ENCODE measurements at places on chromosomes 3 and 15.
A peak's percentile ranks its signal among the peaks of the same experiment; 100 is the strongest.

DNA sequence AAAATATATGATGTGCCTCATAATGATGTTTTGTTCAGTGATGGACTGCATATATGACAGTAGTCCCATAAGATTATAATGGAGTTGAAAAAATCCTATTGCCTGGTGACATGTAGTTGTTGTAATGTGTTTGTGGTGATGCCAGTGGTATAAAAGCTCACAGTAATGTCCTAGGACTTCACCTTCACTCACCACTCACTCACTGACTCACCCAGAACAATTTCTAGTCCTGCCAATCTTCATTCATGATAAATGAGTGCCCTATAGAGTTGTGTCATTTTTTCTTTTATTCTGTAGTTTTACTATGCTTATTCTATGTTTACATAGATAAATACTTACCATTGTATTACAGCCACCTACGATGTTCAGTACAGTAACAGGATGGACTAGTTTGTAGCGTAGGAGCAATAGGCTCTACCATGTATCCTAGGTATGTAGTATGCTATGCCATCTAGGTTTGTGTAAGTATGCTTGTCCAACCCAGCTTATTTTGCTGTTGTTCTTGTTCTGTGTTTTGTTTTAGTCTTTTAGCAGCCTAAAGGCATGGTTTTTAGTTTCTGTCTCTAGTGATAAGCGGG, 88.5 kb upstream of the LRRFIP2 start:
- no peak for DNase-seq

DNA sequence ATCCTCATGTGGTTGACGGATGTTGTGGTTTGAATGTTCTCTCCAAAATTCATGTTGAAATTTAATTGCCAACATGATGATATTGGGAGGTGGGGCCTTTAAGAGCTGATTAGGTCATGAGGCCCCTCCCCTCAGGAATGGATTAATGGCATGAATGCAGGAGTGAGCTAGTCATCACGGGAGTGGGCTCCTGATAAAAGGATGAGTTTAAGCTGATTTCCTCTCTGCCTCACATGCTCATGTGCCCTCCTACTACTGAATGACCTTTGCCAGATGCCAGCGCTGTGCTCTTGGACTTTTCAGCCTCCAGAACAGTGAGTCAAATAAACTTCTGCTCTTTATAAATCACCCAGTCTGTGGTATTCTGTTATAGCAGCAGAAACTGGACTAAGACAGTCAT, 111.2 kb downstream of the MYO5A start:
- no peak for DNase-seq

DNA sequence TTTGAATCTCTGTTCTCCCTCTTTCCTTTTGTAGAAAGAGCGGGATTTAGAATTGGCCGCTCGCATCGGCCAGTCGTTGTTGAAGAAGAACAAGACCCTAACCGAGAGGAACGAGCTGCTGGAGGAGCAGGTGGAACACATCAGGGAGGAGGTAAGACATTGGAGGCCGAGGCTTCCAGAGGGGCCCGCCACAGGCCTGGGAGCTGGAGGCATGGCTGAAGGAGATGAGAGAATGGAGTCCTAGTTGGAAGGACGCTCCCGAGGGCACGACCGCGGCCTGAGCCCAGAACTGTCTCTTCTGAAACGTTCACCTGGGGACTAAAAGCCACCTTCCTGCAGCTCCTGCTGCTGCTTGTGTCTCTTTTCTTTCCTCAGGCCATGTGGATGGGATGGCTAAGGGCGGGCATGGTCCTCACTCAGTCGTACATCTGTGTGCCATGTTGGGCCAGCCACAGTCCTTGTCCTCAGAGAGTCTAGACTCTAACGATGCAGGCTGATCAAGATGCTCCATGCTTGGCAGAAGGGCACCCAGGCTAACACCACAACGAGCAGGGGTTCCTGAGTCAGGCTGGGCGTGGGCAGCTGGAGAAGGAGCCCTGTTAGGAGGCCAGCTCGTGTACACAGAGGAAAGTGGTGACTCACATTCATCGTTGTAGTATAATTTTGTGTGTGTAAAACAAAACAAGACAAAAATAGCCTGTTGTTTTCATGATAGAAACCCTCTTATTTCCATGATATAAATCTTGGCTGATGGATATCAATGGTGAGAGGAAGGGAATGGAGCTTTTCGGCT, 81.1 kb downstream of the CCK start:
- DNase-seq = no peak

GRCh38 chr15:55789066-55789660, 46.2 kb upstream of the PRTG start:
- DNase-seq = peak; percentile 81

GRCh38 chr3:158918008-158918407, 116.2 kb downstream of the MFSD1 start:
- peak; percentile 72 for DNase-seq

DNA sequence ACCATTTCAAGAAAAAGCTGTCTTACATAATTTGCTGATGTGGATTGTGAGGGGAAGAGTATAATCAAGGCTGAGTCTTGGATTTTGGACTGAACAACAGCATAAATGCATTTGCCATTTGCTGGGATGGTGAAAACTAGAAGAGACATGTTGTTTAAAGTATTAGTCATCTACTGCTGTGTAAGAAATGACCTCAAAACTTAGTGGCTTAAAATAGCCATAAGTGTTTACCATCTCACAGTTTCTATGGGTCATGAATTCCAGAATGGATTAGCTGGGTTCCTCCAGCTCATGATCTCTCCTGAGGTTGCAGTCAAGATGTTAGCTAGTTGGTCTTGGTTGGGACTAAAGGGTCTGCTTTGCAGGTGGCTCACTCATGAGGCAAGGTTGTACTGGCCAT, 66.2 kb downstream of the SCN11A start:
- DNase-seq = no peak

- peak; percentile 17 for DNase-seq
Measured at GRCh38 chr3:120730576-120731542, 11.5 kb downstream of the RABL3 start.

GRCh38 chr15:56804938-56805337, 71.6 kb upstream of the ZNF280D start:
- no peak for DNase-seq

DNA sequence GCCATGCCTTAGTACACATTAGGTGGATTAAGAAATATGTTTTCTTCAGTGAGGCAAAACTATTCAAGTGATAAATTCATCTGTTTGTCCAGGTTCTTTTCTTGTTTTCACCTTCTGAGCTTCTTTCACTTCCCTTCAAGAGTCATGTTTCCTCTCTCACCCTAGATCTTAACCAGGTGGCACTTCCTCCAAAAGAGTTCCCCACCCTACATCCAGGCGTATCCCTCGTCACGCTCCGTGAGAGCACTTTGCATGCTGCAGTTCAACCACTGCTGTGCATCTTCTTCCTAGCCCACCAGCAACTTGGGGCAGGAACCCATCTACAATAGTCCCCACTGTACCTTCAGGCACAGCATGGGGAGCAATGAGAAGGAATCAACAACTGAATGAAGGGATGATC, 28.9 kb downstream of the OSBPL10 start:
- no peak for DNase-seq

DNA sequence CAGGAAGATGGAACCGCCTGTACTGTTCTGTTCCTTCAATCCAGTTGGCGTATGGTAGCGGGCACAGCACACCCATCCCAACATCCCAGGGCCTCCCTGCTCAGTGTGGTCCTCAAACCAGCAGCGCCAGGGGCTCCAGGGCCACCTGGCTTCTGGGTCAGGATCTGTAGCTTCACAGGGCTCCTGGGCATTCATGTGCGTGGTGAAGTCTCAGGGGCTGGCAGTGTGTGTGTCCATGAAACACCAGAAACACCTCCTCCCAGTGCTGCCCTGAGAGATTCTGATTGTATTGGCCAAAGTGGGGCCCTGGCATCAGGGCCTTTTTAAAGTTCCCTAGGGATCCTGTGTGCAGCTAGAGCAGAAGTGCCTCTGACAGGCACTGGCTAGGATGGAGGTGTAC, 42.1 kb downstream of the ABTB1 start:
- no peak for DNase-seq

GRCh38 chr3:147391781-147392624, 14.3 kb downstream of the ZIC4 start:
- DNase-seq = peak; percentile 89

DNA sequence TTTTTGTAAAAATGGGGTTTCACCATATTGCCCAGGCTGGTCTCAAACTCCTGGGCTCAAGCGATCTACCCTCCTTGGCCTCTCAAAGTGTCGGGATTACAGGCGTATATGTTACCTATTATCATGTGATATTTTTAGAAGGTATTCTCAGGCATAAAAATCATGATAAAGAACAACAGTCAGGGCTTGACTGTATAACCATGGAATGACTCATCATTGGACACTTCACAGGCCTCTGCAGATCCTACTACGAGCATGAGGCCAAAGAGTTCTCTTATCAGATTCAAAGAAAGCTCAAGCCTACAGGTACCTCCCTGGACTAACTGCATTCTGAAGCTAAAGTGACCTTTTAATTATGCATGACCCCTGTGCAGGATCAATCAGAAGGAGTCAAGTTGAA, 91.7 kb upstream of the PRICKLE2 start:
- DNase-seq = no peak

GRCh38 chr3:119177321-119177720, 3.9 kb downstream of the UPK1B start:
- DNase-seq = no peak

- DNase-seq = peak; percentile 67
Measured at GRCh38 chr3:186255703-186256331, 106.2 kb downstream of the DGKG start.

DNA sequence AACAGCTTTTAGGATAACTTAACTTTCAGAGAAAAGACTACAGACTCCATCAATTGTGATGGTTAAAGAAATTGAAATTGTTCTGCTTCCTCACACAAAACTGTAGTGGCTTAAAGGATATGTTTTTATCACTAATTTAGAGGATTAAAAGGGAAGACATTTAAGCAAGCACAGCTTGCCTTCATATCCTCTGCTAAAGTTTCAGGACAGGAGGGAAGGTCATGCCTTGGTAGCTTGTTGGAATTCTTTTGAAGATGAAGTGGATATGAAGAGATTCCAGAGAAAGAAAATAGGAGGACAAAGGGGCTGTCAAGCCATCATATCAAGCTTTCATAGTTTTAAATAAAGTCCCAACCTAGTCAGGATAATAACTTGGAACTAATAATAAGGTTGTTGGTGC, 33.1 kb downstream of the CCDC80 start:
- no peak for DNase-seq

- DNase-seq = no peak
Measured at GRCh38 chr3:155941354-155941753, 70.9 kb downstream of the GMPS start.

DNA sequence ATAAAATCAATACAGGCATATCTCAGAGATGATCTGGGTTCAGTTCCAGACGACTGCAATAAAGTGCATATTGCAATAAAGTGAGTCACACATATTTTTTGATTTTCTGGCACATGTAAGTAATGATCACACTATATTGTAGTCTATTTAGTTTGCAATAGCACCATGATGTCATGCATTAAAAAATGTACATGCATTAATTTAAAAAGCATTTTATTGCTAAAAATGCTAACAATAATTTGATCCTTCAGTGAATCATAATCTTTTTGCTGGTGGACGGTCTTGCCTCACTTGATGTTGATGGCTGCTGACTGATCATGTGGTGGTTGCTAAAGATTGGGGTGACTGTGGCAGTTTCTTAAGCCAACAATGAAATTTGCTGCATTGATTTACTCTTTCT, 511.1 kb downstream of the OTOL1 start:
- DNase-seq = no peak

GRCh38 chr15:90190606-90191343, 10.4 kb upstream of the SEMA4B start:
- DNase-seq = no peak

- DNase-seq = peak; percentile 99
Measured at GRCh38 chr3:39383881-39384664, 903 bp downstream of the SLC25A38 start.

GRCh38 chr15:58475573-58476524, 44.1 kb downstream of the LIPC start:
- no peak for DNase-seq

GRCh38 chr3:13543253-13543652, 5.7 kb upstream of the FBLN2 start:
- DNase-seq = no peak

DNA sequence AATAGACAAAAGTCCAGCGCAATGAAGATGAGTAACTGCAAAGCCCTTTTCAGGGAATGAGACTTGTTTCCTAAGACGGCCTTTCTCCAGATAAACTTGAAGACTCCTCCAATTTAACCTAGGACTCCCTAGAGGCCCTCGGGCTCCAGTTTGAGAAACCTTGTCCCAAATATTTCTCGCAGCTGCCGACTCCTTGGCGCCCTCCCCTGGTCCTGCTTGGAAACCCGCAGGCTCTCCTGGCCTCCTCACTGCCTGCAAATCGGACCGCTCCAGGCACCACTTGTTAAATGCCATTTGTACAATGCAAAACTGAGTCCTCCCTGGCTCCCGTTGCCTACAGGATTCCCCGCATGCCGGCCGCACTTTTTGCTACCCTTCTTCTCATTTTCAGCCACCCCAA, 36.8 kb downstream of the MUC4 start:
- DNase-seq = peak; percentile 80

GRCh38 chr3:124397088-124397487, 333.2 kb upstream of the UMPS start:
- no peak for DNase-seq

GRCh38 chr15:52649686-52650085, 29.5 kb downstream of the ATOSA start:
- no peak for DNase-seq

DNA sequence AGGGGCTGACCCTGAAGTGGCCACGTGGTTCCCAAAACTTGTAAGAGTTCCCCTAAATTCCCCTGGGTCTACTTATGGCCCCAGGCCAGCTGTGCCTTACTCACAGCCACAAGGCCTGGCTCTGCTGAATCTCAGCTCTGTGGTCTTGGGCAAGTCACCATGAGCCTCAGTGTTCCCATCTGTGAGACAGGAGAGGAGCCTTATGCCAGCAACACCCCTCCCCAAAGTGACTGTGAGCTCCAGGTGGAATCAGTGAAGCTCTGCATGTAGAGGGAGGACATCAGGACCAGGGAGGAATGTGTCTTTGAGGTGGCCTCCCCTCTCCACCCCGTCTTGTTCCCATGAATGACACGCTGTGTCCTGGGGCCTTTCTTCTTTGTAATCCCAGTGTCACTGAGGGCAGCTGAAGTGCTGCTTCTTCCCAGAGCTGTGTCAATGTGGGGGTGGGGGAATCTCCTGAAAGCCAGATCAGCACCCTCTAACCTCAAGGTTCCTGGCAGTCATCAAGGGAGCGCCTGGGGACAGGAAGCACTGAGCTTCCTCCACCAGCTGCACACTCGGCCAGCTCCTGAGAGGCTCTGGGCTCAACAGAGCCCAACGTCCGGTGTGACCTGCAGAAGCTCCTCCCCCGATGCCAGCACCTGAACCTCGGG, 258.9 kb downstream of the UACA start:
- no peak for DNase-seq

DNA sequence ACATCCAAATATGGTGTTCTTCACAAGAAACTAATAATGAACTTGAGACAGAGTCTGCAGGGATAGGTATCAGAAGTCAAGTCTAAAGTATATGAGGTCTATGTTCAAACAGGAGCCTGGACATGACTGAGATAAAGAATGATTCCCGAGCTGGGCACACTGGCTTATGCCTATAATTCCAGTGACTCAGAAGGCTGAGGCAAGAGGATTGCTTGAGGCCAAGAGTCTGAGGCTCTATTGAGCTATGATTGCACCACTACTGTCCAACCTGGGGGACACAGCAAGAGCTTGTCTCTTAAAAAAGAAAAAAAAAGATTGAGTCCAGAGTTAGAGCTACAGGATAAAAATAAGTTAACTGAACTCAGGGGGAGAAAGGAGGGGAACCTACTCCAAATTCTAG, 246.5 kb downstream of the LRRN1 start:
- no peak for DNase-seq
